NCI-H1436 treated with DMSO at 0.1 percent for 48 hours (cell line): ENCODE measurements at places on chromosomes 2 and 18.
A peak's percentile ranks its signal among the peaks of the same experiment; 100 is the strongest.

GRCh38 chr2:88024509-88024908 lies 8.2 kb upstream of the RNU2-63P start:
- DNase-seq = no peak

- DNase-seq = no peak
Measured at GRCh38 chr2:55013936-55014335, 36.3 kb downstream of the RTN4 start.

DNA sequence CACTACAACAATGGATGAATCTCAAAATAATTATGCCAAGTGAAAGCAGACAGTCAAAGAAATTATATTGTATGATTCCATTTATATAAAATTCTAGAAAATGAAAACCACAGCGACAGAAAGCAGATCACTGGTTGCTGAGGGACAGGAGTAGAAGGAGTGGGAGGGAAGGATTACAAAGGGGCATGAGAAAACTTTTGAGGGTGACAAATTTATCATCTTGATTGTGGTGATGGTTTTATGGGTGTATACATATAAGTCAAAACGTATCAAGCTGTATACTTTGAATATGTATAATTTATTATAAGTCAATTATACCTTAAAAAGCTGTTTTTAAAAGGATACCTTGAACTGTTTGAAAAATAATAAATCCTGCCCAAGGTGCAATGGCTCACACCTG lies 27.7 kb downstream of the ATF2 start:
- DNase-seq = no peak

DNA sequence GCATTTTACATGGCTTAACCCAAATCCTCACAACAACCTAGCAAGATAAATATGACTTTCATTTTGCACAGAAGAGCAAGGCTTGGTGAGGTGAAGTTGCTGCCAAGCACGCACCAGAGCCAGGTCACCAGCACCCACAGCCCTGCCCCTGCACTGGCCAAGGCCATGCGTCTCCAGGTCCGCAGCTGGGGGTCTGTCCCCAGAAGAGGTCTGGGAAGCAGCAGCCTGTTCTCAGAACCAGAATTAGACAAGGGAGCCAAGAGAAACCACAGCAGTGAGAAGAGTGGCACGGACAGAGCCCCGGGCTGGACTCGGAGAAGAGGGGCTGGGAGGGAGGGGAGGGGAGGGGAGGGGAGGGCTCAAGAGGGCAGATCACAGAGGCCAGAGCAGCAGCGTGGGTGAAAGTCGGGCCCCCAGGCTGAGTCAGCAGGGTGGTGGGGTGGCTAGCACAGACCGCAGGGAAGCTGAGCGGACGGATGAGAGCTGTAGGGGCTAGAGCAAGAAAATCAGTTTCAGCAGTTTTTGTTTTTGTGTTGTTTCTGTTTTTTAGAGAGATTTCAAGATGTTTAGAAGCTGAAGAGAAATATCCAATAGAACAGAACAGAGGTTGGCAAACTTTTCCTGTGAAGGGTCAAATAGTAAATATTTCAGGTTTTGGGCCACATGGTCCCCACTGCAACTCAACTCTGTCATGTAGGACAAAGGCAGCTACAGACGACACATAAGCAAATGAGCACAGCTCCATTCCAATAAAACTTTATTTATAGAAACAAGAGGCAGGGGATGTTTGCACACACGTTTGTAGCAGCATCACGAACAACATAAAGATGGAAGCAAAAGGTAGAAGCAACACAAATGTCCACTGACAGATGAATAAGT lies 7.4 kb upstream of the MTERF4 start:
- DNase-seq = no peak

GRCh38 chr2:9463698-9464034 lies 10.7 kb upstream of the IAH1 start:
- DNase-seq = no peak

DNA sequence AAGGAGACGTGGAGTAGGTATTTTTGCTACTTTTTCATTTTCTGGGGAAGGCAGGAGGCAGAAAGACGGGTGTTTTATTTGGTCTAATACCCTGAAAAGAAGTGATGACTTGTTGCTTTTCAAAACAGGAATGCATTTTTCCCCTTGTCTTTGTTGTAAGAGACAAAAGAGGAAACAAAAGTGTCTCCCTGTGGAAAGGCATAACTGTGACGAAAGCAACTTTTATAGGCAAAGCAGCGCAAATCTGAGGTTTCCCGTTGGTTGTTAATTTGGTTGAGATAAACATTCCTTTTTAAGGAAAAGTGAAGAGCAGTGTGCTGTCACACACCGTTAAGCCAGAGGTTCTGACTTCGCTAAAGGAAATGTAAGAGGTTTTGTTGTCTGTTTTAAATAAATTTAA lies 3.4 kb downstream of the FZD7 start:
- DNase-seq = no peak

- DNase-seq = peak; percentile 15
Measured at GRCh38 chr2:216621292-216621691, 11.9 kb upstream of the IGFBP2 start.

DNA sequence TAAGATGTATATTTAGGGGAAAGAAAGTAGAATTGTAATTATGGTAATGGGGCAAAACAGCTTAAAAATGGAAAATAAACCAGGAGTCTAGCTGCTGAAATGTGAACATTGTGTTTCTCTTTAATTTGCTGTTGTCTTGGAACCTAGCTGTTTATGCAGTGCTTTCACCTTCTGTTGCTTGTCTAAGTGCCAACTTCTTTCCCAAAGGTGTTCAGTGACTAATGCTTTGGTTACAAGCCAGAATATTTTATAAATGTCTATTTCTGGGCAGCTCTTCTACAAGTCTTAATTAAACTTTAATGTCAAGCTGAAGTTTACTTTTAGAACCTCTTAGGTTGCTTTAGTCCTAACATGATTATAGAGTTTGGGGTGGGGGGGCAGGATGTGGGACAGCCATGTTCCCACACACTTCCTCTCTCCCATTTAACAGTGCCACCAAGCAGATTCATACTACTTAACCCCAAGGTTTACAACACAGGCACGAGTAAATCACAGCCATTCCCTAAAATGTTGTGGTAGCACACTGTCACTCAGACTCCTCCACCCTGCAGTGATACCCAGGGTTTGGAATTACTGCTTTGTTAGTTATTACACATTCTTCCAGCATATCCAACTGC lies 60.6 kb downstream of the ITGA4 start:
- no peak for DNase-seq

- DNase-seq = no peak
Measured at GRCh38 chr18:23377669-23378301, 75.3 kb upstream of the RIOK3 start.

DNA sequence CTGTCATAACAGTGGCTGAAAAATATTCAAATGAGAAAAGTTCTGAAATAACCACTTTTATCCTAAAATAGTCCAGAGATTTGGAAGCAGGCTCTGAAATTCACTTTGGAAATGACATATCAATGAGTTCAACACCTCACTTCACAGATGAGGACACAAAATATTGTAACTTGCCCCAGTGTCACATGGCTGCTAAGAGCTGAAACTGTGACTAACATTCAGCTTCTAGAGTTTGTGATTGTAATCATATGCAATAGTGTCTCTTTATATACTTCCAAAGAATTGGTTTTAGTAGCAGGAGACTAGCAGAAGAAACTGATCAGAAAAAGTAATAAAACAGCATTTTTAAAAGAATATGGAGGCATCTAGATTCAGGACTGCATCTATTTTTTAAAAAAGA lies 52.1 kb downstream of the SFT2D3 start:
- DNase-seq = no peak

DNA sequence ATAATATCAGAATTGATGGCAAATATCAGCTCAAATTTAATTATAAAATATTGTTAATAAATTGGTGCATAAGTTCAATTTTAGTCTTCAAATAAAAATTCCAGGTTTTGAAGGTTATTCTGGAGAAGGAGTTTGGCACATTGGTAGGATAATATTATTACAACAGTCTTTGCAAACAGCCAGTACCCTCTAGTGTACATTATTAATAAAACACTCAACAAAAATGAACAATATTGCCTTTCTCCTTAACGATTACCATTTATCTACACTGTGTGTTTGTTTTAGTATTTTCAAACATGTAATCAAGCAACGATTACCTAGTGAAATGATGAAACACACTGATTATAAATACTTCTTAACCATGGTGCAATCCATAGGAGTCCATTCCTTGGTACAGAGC lies 334.0 kb upstream of the FSIP2 start:
- no peak for DNase-seq

- no peak for DNase-seq
Measured at GRCh38 chr2:1747065-1747941, 3.0 kb upstream of the PXDN start.

DNA sequence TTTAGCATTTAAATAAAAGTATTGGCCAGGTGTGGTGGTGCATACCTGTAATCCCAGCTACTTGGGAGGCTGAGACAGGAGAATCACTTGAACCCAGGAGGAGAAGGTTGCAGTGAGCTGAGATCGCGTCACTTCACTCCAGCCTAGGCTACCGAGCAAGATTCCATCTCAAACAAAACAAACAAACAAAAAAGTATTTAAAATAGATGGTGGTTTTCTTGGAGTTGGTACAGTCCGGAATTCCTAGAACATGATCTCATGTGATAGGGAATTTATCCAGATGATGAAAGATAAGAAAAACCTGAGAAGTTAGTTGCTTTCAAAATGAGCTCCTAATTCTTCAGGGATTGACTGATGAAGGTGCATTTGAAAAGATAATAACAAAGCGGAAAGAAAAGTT lies 62.0 kb downstream of the BIRC6 start:
- no peak for DNase-seq

GRCh38 chr2:208542465-208543041 lies 136.0 kb downstream of the PTH2R start:
- DNase-seq = no peak

GRCh38 chr18:78948707-78949106 lies 30.9 kb upstream of the SALL3 start:
- no peak for DNase-seq

GRCh38 chr2:234632527-234633391 lies 135.9 kb upstream of the ARL4C start:
- DNase-seq = no peak

GRCh38 chr2:26818972-26819371 lies 29.0 kb upstream of the DPYSL5 start:
- DNase-seq = no peak

DNA sequence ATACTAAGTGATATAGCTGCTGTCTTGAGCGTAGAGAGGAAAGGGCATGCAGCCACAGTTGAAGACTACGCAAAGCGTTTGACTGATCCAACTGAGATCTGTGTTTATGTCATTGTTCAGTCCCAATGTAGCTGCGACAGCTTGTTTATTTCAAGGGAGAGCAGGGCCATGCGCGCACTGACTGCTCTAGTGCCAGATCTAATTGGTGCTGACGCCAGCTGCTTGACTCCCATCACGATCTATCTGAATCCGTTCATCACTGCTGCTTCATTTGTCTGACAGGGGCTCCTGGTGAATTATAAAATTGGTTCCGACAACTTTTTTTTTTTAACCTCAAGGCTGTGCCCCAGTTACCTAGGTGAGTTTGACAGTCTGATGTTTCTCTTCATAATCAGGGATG lies 75.7 kb downstream of the CHST9 start:
- DNase-seq = no peak

DNA sequence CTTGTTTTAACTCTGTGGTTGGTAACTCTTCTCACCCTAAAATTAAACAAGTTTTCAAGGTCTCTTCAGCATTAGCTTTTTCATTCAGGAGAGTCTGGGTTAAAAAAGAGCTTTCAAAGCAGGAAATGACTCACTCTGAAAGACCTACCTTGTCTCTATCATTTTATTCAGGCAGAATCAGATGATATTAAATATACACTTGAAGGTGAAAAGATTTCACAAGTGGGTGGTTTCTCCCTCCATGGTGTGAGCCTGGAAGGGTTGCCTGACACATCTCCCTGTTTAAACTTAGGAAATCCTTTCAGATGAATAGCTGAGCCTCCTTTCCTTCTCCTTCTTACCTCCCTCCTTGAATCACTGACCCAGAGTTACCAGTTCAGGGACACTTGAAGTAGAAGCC lies 1402.0 kb upstream of the PIK3C3 start:
- DNase-seq = no peak

- DNase-seq = no peak
Measured at GRCh38 chr2:217658806-217659205, 344.0 kb downstream of the TNS1 start.

GRCh38 chr18:75290737-75291358 lies 80.3 kb downstream of the TSHZ1 start:
- DNase-seq = peak; percentile 54

DNA sequence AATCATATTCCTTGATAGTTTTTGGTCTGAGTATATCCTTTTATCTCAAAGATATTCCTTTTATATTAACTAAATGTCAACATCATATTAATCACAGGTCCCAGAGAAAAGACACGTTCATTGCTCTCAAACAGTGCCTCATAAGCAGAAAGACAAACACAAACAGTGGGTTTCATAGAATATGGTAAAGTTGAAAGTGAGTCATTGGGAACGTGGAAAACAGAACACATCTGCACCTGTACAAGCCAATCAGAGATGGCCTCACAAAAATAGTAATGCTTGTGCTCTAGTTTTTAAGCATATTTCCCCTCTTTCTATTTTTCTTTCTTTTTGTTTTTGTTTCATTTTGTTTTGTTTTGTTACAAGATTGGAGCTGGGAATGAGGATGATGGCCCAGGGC lies 328.4 kb upstream of the MAP2 start:
- DNase-seq = no peak

- no peak for DNase-seq
Measured at GRCh38 chr2:185990861-185991525, 252.4 kb downstream of the FSIP2 start.

DNA sequence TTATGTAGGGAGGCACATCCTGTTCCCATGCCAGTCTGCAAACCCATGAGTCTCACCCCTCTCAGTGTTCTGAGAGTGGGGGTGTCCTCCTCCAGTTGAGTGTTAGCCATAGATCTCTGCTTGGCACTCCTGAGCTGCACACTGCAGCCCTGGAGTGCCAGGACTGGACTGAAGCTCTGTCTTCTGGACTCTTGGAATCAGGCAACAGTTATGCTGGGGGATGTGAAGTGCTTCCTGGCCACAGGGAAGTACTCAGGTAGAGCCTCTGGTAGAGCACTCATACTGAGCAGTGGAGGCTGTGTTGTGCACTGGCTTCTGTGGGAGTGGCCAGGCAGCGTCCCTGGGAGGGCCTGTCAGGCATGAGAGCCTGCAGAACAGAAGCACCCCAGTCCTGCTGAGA lies 43.0 kb downstream of the SERPINB7 start:
- DNase-seq = no peak

GRCh38 chr18:48742706-48743475 lies 204.1 kb downstream of the CTIF start:
- DNase-seq = no peak
